ENCODE measurements at places on chromosomes 2 and 18. TPM values are rescaled to one million over a fixed set of nuclear protein-coding genes. Genes with fewer than 3 reads are reported as not detected.

The ALPG gene
- total RNA-seq: not detected

DNA sequence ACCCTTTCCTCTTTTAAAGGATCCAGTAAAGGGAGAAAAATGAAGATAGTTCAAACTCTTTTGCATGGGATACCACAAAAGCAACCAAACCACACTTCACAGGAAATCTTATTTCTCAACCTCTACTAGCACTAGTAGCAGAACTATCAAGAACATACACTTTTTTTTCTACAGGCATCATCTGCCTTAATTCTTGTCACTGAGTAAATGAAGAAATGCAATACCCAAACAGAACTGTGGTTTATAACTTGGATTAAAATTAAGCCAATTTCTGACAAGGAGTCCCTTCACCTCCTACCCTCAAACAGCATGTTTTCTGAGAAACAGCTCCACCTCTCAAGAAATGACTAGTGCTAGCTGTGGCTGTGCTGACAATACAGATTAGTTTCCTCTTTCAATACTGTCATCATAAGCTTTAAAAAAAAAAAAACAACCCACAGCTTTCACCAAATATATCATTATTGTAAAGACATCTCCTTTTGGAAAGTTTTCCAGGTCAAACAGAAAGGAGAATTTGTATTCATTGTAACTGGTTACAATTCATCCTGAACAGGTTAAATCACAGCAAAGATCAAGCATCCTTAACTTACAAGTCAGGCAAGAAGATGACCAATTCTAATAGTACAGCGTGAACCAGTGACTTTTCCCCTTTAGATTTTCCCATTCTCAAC lies 44.4 kb downstream of the PTPN2 start:
- peaks cover 13% of the 10 kb centered on the region for H3K4me1 ChIP-seq
- H3K27me3 ChIP-seq: no peaks in the 10 kb centered on the region
- no peak overlapping the region for H3K4me3 ChIP-seq

DNA sequence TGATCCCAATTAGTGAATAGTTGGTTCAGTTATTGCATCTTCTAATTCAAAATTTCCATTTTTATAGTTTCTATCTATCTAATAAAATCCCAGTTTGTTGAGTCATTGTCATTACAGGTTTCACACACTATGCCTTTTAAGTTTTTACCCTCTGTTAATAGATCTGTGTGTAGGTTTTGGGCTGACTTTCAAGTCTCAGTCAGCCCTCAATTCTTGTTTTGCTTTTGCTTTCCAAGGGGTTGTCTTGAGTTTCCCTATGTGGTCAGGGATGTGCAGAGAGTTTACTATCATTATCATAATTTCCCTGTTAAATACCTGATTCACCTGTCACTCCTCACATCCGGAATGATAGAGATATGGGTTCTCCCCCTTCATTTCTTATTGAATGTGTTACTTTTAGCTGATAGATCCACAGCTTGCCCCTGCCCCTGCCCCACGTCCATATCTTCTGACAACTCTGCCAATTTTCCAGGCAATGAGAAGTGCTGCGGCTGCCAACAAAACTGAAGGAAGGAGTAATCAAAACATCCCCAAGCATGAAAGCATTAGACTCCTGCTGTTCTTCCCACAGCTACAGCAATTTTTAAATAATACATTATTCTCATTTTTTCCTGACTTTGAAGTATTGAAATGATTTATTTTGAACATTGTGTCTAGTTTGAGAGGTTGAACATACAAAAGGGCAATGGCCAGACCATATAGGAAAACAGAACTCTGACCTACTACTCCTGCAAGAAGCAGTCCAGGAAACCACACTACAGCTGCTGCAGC lies 1064.8 kb downstream of the SUCLG1 start:
- no peaks in the 10 kb centered on the region for H3K27me3 ChIP-seq
- no peak for DNase-seq
- H3K36me3 ChIP-seq: no peaks in the 10 kb centered on the region
- H3K4me1 ChIP-seq: no peaks in the 10 kb centered on the region

DNA sequence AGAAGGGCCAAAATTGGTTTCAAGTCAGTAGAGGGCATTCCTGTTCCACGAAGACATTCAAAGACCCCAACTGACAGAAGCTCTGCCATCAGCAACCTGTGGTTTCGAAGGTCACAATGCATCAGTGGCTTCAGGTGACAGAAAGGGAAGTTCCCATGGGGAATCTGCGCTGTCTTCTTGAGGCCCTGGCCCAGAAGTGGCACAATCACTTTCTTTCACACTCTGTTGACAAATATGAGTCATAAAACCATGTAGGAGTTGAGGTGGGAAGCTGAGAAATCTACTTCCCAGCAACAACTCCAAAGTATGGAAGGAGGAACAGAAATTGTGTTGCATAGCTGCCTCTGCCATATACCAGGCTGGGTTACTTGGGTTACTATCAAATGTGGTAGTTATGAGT lies 621.1 kb upstream of the FANCL start:
- no peaks in the 10 kb centered on the region for H3K36me3 ChIP-seq
- H3K27me3 ChIP-seq: no peaks in the 10 kb centered on the region
- no peak for DNase-seq

Measured in adrenal gland (tissue), 19 donors.